ENCODE measurements at places on chromosomes 6 and 20. TPM values are rescaled to one million over a fixed set of nuclear protein-coding genes. Genes with fewer than 3 reads are reported as not detected.

DNA sequence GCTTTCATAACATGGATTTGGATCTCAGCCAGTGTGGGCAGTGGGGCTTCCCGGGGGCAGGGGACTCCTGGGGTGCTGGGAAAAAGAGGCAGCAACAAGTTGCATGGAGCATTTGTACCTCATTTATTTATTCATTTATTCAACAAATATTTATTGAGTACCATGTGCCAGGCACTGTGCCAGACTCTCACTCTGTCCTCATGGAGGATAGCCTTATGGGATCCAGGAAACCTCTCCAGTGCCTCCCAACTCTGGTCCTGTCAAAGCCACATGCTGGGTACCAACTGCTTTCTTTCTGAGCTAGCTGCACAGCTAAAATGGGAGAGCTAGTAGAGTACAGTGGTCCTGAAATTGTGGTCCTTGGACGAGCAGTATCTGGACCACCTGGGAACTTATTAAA, 87.8 kb upstream of the EPB41L1 start:
- DNase-seq, result no peak

Gene GLP1R
- total RNA-seq, result not detected

DNA sequence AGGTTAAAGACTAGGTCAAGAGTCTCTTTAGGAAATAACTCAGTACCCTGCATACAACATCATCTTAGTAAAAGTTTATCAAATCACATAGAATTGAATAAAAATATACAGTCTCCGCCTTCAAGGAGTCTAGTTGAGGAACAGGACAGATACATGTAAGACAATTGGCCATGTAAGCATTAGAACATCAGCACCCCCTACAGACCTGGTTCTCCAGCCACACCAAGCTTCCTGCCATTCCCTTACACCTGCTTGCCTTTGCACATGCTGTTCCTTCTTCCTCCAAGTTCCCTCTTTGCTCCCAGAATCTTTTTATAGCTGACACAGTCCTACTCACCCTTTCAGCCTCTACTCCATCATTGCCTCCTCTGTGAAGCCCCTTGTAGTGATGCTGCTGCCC, 187.8 kb upstream of the LRFN2 start:
- DNase-seq, result no peak

Gene SEMG2
- total RNA-seq, result not detected
